Muscle of arm (tissue), 14 donors: ENCODE measurements at places on chromosomes 13 and 19. TPM values are rescaled to one million over a fixed set of nuclear protein-coding genes. Genes with fewer than 3 reads are reported as not detected.

The SELENOV gene
- polyA plus RNA-seq, result not detected

The ETV2 gene
- polyA plus RNA-seq, result 1.9 TPM

The CNN1 gene
- polyA plus RNA-seq, result 66.2 TPM

The LILRA6 gene
- not detected for polyA plus RNA-seq

The UBE2L5 gene
- polyA plus RNA-seq, result 0.65 TPM

The ANGPTL8 gene
- not detected for polyA plus RNA-seq

The GRAMD1A gene
- 36.5 TPM for polyA plus RNA-seq

The RELB gene
- 4.3 TPM for polyA plus RNA-seq

The FFAR2 gene
- 0.41 TPM for polyA plus RNA-seq

The DHX34 gene
- 12.3 TPM for polyA plus RNA-seq
